ENCODE measurements at places on chromosomes 6 and 20.

DNA sequence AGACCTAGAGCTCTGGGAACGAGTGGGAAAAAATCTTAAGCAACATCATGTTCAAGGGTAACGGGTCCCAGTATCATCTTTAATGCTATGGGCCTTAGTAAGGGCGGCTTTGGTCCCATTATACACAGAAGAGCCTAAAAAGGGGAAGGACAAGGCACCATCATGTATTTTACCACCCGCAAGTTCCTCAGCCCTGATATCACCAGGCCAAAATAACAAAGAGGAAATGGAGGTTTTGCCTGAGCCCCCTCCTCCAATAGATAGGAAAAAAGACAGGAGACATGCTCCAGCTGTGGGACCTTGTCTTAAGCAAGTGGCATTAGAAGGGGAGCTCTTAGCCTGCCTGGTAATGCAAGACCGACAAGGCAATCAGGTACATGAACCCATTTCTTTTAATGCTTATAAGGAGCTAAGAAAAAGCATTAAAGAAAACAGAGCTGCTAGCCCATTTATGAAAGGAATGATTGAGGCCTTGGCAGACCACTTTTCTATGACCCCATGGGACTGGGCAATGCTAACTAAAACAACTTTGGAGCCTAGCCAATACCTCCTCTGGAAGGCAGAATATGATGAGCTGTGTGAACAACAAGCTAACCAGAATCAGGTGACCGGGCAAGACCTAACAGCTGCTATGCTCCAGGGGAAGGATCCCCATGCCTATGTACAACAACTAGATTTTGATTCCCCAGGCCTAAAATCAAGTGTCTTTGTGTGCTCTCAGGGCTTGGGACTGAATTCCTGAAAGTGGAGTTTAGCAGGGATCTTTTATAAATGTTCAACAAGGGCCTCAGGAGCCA, 23.2 kb downstream of the HLA-DPA1 start:
- no peak for DNase-seq

DNA sequence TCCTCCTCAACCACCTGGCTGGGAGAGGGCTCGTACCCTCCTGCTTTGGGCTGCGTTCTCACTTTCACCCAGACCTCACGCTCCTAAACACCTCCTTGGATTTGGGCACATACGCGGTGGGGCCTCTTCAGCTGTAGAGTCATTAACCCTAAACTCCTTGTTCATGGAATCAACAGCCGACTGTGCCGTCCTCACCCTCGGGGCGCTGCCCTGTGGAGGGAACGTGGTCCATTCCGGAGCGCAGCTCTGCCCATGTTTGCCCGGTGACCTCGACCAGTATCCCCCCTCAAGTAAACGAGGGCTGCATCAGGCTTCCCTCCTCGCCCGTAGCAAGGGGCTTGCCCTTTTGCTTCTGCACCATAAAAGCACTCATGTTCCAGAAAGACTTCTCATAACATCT, 174.0 kb upstream of the QKI start:
- no peak for DNase-seq

DNA sequence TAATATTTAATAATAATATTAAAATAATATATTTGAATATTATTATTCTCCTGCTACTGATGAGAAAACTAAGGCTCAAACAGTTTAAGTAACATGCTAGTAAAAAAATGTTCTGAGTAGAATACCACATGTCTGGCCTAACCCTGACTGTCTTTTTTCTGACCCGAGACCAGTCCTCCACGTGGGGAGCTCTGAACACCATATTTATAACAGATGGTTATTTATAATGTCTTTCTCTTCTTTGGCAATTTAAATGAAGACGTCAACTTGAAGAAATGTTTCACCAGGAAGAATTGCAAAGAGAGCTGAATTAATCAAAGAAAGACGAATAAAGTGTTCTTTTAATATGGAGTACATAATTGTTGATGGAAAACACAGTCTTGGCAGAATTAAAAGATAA, 82.0 kb downstream of the SLC22A3 start:
- DNase-seq: no peak

- no peak for DNase-seq
Observed at GRCh38 chr20:25280051-25280573, 32.2 kb downstream of the PYGB start.

GRCh38 chr20:58675641-58676040, 17.0 kb upstream of the NPEPL1 start:
- DNase-seq: no peak

- no peak for DNase-seq
Observed at GRCh38 chr6:131134980-131135243, 355 bp upstream of the AKAP7 start.

DNA sequence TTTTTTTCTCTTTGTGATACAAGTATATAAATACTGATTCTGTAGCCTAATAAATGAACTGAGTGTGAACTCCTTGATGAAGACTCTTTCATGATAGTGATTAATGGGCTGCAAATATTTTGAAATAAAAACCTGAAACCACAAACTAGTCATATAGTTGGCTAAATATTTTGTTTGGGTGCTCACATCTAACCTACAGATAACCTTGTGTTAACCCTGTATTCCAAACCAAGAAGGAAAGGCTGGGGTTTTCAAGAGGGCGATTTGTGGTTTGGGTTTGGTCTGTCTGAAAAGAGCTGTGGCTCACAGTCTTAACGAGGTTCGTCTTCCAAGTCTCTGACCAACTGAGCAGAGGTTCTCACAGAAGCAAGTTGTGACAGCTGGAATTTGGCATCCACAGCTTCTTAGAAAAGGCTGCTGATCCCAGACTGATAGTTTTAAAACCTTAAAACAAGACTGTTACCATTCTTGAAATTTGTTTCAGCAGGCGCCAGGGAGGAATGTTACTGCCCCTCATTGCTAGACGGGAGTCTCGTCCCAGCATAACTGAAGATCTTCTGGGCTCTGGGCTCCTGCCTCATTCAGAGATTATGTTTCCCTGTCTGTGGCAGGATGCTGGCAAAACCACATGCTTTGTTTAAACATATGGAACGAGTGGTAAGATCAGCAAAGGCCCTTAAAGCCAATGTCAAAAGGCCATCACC, 736.4 kb upstream of the MARCKS start:
- DNase-seq: no peak

- DNase-seq: peak; percentile 66
Observed at GRCh38 chr20:2688041-2688591, 4.5 kb upstream of the EBF4 start.

- DNase-seq: no peak
Observed at GRCh38 chr20:37956107-37956585, 53.2 kb downstream of the VSTM2L start.

DNA sequence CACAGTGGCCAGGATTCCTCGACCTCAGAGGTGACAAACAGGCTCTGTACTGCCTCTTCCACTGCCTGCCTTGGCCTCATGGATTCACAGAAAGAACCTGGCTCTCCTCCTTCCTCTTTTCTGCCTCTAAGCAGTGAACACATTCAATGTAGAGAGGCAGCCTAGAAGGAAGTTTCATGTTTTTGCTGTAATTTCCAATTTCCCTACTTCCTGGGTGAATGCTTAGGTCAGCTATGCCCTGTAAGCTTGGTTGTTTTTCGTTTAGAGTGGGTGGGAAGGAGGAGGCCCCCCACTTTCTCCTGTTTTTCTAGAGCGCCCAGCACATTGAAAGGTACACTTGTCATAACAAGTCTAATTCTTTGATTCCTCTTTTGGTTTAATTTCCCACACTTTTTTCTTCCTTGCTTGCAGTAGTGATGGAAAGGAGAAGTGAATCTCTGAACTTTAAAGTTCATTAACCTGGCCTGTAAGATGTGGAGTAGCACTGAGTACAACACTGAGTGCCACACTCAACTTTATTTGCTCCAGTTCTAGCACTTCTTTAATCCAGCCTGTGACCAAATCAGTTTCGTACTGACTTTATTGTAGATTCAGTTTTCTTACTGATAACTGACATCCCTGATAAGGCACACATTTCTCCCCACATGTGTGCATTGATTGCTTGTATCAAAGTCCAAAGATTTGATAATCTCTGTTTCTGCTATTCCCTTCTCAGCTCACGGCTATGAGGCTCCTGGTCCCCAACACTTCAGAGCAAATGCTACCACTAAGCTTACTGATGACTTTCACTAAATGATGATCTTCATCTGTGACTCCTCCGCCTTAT, 100.0 kb upstream of the MAN1A1 start:
- no peak for DNase-seq

GRCh38 chr6:30091577-30092381, 16.2 kb upstream of the RNF39 start:
- no peak for DNase-seq

DNA sequence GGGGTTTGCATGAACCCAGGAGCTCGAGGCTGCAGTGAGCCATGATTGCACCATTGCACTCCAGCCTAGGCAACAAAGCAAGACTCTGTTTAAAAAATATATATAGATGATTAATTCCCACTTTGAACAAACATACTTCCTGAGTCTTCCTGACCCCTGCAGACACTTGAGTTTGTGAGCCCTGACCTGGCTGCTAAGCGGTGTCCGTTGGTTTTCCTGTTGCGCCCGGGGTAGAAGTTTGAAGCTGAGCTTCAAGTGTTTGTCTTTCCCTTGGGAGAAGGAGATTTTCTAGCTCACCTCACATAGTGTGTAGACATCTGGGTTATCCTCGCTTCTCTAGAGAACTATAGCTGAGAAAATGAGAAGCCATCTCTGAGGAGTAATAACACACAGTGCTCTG, 11.7 kb upstream of the BCAS1 start:
- DNase-seq: no peak

GRCh38 chr20:62742550-62742949, 33.9 kb downstream of the NTSR1 start:
- DNase-seq: no peak

GRCh38 chr20:7703996-7704395, 236.3 kb downstream of the HAO1 start:
- no peak for DNase-seq

GRCh38 chr20:60102665-60103210, 144.5 kb downstream of the CDH26 start:
- DNase-seq: no peak

DNA sequence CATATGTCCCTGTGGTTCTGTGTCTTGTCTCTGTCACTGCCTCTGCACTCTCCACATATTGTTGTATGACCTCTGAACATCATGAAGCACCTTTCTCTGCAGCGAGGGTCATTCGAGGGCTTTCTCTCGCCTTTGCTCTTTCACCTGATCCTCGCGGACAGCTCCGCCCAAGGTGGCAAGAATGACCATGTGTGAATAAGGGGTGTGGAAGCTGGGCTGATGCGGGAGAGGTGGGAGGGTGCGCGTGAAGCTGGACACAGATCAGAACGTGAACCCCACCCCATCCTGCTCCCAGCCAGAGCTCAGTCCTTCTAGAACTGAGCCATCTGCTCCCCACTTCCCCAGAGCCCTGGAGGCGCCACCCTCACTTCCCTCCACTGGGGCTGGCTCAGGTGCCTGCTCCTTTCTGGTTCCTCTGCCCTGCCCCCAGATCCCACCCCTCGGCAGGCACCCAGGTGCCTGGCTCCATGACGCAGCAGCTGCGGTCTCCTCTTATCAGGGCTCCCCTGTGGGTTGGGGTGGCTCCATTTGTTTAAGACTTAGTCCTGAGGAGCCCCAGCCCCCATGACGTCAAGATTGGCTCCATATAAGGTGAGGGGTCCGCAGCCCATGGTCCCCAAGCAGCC, at the start of gene MUCL3:
Gene MUCL3, plus strand, starts transcription at position 613 of the 626 bp plus-strand sequence. CDS start 27 bp downstream, outside the sequence.
- no peak for DNase-seq

DNA sequence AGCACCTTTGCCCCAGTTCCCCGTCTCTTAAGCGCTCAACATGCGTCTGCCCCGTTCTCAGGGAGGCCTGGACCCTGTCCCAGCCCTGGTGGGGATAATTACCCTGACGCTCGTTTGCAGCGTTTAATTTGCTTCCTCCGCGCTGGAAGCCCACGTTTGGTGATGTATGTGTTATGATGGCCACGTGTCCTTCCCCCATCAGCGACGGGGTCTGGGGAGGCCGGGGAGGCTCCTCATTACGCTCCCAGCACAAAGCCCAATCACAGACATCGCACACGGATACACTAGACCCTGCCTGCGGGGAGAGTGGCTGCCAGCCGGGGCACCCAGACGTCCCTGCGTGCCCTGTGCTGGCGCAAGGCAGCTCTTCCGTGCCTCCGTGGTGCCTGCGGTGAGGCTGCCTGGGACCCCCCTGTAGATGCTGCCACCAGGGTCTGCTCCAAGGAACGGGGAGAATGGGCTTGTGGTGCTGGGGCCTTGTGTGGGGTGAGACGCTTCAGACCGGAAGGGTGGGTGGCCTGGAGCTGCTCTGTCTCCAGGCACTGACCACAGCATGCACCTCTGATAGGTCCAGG, 10.2 kb upstream of the CHRNA4 start:
- DNase-seq: no peak

DNA sequence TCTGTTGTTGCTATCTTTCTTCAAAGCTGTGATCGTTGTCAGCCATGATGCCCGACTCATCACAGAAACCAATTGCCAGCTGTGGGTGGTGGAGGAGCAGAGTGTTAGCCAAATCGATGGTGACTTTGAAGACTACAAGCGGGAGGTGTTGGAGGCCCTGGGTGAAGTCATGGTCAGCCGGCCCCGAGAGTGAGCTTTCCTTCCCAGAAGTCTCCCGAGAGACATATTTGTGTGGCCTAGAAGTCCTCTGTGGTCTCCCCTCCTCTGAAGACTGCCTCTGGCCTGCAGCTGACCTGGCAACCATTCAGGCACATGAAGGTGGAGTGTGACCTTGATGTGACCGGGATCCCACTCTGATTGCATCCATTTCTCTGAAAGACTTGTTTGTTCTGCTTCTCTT, 19.3 kb downstream of the ABCF1 start:
- no peak for DNase-seq

DNA sequence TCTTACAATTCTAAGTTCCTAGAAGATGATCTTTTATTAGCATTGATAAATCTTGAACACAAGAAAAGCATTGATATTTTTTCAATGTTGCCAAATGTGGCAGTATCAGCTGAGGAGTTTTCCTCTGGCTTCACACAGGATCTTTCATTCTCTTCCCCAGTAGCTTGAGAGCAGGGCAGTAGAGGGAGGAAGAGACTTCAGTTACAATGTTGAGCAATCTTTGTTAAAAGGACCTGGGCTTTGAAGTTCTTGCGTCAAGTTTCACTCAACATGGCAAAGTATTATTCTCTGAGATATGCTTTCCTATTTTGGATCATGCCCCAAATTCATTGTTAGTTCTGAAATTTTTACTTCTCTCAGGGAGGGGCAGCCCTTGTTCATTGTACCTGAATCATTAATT, 238.0 kb downstream of the COL12A1 start:
- DNase-seq: no peak

DNA sequence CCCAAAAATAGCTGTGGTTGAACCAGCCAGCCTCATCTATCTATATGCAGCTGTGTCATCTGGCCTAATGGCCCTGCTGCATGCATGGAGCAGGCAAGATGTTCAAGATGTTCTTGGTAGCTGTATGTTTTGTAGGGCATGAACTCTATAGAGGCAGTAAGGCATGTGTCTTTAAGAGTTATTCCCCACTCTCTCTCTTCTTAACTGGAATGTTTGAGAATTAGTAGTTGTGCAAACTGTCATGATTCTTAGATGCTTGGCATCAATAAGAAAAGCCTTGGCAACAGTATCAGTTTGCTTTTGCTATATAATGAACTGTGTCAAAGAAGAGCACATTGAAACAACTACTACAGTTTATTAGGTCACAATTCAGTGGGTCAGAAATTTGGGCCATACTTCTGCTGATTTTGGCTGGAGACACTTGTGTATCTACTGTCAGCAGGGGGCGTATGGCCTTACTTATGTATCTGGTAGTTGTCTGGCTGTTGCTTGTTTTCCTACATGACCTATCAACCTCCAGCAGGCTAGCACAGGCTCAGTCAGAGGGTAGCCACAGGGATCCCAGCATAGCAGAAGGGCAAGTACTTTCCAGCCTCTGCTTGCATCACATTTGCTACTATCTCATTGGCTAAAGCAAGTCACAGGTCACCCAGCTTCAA, 56.1 kb upstream of the LAMP5 start:
- no peak for DNase-seq

GRCh38 chr6:16345449-16346330, 107.3 kb downstream of the GMPR start:
- no peak for DNase-seq

GRCh38 chr6:37777272-37777834, 42.2 kb upstream of the ZFAND3 start:
- DNase-seq: no peak
